Cardiac septum (tissue), 1 donor: ENCODE measurements at places on chromosomes 5 and 9.
A peak's percentile ranks its signal among the peaks of the same experiment; 100 is the strongest.

- no peak for DNase-seq
Observed at GRCh38 chr9:124102363-124102762, 90.8 kb downstream of the LHX2 start.

GRCh38 chr5:178637356-178638074 lies 10.7 kb upstream of the CLK4 start:
- no peak for DNase-seq

DNA sequence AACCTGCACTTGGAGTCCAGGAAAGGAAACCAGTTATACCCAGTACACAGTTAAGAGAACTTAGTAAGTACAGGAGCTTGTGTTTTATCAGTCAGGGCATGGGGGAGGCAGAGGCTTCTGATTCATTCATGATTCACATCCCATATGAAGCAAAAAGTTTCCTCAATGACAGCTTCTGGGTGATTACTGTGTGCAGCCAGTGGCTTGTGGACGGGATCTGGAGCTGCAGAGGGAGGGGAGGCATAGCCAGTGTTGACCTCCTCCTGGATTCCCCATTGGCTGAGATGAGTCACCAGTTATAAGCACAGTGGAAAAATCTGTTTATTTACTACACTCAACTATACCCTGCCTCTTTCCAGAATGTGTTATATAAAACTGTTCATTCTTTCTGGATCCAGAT lies 17.7 kb downstream of the IL31RA start:
- DNase-seq, result no peak

DNA sequence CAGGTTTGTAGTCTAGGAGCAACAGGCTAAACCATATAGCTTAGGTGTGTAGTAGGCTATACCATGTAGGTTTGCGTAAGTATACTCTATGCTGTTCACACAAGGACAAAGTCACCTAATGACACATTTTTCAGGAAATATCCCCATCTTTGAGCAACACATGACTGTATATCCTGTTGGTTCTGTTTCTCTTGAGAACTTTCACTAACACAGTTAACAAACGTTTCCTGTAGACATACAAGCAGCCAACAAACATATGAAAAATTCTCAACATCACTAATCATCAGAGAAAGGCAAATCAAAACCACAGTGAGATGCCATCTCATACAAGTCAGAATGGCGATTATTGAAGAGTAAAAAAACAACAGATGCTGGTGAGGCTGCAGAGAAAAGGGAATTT lies 68.2 kb downstream of the NR2F1-AS1 start:
- DNase-seq, result no peak

GRCh38 chr5:12526113-12526512 lies 621.9 kb upstream of the CTNND2 start:
- no peak for DNase-seq

- DNase-seq, result no peak
Observed at GRCh38 chr5:133612249-133612860, at the start of gene FSTL4. Gene FSTL4 (minus strand): TSS chr5:133612541.

DNA sequence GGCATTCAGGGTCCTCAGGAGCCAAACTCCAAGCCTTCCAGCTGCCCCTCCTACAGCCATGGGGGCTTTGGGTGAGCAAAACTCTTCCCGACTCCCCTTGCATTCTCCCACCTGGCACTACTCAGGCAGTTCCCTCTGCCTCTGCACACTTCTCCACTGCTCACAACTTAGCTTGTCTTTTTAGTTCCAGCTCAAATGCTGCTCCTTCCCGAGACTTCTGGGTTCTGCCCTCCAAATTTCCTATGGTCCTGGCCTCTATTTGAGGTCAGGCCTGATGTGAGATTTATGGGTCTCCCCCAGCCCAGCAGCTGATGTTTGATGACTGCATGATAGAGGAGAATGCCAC lies 5.7 kb upstream of the SLC25A48 start:
- DNase-seq, result no peak

- no peak for DNase-seq
Observed at GRCh38 chr5:97078958-97079743, 63.3 kb downstream of the LIX1 start.

- DNase-seq, result no peak
Observed at GRCh38 chr5:150263801-150264621, 25.6 kb downstream of the CAMK2A start.

- DNase-seq, result no peak
Observed at GRCh38 chr5:137815202-137815990, 52.3 kb upstream of the MYOT start.

GRCh38 chr5:115267617-115268016 lies 4.9 kb upstream of the PGGT1B start:
- DNase-seq, result no peak

DNA sequence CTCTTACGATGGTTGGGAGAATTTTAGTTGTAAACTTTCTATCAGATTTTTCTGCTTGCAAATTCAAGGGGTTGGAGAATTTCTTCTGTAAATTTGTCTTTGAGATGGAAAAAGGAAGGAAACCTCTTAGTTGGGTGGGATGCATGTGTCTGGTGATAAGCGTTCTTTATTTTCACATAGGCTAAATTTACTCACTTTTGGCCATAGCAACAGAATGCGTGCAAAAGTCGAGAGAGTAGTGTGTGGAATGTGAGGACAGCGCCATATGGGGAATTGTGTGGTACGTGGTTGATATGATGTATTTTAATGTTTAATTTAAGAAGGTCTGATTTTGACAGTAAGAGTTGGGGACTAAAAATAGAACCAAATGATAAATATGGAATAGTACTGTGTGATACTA lies 282.2 kb downstream of the TAF11L14 start:
- DNase-seq, result no peak

GRCh38 chr9:104300124-104300523 lies 203.9 kb upstream of the OR13F1 start:
- no peak for DNase-seq

- no peak for DNase-seq
Observed at GRCh38 chr5:1736065-1736464, 63.6 kb downstream of the MRPL36 start.

DNA sequence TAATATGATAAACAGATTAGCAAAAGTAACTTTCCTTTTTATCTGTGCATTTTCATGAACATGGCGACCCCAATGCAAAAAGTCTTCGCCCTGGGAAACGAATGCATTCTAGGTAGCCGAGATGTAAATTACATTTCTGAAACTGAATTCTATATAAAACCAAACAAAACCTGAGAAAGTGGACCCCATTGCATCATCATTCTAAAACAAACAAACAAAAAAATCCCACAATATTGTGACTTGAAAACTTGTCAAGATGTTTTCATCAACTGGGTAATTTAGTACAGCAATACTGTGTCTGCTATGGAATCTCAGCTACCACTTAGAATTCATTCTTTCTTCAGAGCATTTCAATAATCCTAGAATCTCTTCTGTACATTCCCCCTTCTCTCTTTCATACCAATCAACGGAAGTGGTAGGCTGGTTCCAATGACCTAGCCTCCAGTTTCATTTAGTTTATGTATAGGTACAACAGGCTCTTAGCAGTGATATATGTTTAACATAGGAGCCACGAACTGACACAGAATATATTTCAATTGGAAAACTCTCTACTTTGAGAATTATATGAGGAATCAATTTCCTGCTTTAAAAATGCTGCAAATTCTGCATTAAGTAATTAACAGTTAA lies 85.6 kb downstream of the FBXW11 start:
- no peak for DNase-seq

DNA sequence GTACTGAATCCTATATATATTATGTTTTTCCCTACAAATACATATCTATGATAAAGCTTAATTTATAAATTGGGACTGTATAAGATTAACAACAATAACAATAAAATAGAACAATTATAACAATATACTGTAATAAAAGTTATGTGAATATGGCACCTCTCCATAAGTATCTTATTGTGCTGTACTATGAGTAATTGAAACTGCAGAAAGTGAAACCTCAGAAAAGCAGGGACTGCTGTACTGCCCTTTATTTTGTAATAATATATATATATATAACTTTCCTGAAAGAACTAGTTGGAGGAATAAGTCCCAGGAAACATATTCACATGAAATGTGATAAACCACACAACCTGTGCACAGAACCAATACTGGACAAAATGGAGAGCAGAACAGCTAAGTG lies 77.3 kb downstream of the PAM start:
- DNase-seq, result no peak

- no peak for DNase-seq
Observed at GRCh38 chr9:95822583-95823431, 52.7 kb upstream of the ERCC6L2 start.

DNA sequence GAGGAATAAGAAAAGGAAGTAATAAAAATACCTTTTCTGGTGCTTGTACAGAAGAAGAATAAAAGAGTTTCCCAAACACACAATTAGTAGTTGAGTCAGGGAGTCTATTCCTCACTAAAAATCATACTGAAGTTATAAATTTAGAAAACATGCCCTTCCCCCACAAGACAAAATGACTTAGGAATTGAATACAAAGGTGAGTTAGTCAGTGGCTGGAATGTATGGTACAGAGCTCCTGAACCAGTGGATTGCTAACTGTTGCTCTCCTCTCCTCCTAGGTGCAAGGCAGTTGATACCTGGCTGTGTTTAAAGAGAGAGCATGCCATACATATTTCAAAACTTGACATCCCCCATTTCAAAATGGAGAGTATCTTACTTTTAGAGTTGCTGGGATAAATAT lies 1.9 kb downstream of the GDA start:
- DNase-seq, result no peak

GRCh38 chr5:83368835-83369234 lies 102.7 kb upstream of the VCAN start:
- DNase-seq, result no peak

GRCh38 chr5:22390888-22391287 lies 462.3 kb downstream of the CDH12 start:
- no peak for DNase-seq

DNA sequence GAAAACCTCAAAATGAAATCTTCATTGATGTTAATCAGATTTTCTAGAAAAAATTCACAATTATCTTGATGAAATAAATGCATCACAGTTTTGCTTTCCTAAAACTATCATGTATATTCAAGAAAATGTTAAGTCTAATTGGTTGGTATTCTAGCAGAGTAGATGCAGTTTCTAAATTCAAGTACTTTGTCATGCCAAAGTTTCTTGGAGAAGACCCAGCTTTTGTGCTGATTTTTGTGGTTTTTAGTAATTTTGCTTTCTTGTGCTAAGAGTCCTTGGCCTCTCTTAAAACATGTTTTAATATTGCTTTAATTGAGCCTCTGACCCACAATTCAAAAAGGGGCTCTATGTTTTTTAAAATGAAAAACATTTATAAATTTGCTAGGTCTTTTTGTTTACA lies 924.8 kb upstream of the PTPRD start:
- DNase-seq, result no peak

DNA sequence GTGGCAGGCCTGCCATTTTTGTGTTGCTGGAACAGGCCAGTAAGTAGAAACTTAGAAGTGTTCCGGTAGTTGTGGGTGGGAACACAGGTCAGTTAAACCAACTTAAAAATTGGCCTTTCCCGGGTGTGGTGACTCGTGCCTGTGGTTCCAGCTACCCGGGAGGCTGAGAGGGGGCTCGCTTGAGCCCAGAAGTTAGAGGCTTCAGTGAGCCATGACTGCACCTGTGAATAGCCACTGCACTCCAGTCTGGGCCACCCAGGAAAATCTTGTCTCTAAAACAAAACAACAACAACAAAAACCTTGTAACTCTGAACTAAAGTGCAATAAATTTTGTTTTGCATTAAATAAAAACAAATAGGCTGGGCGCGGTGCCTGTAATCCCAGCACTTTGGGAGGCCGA lies 1.4 kb upstream of the NHP2 start:
- DNase-seq, result no peak

DNA sequence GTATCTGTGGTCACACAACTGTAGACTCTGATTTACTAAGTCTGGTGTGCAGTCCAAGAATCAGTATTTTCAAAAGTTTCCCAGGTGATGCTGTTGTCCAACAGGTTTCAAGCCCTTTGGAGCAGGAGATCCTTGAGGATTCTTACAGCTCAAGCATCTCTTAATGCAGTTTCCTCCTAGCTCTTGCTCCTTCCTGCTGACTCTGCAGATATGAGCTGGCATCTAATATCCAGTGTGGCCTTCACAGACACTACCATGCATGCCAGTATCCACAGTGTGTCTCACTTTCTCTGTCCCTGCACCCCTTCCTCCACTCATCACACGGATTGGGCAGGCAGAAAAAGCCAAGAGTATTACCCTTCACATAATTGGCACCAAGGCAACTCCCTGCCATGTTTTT lies 182.2 kb upstream of the TNC start:
- DNase-seq, result no peak

DNA sequence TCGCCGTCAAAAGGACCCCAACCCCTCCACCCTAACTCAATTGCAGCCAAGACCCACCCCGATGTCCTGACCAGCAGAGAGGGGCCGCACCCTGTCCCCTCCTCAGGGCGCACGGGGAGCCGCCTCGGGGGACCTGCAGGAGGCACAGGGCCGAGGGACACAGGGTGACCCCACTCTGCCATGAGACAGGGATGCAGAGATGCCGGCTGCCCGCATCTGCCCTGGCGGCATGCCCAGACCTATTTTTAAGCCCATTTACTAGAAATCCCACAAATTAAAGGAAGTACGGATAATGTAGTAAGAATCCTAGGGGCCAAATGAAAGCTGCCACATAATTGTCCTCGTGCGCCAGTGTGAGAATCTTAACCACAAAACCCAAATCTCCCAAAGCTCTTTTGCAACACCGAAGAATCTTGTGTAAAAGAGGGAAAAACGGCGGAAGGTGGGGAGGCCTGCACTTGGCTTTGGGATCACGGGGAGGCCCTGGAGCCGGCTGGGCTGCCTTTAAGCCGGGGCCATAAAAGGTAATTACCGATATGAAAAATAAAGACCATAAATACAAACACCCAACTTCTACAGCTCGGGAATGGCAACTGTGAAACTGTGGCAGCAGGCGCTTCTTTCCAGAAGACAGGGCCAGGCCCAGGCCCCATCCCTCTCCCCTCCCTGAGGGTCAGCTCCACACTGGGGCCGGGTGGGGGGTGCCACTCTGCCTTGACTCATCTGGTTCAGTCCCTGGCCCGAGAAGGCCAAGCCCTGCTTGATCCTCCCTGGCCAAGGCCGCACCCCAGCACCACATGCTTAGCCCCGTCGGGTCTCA lies 35.0 kb downstream of the NACC2 start:
- peak; percentile 61 for DNase-seq

DNA sequence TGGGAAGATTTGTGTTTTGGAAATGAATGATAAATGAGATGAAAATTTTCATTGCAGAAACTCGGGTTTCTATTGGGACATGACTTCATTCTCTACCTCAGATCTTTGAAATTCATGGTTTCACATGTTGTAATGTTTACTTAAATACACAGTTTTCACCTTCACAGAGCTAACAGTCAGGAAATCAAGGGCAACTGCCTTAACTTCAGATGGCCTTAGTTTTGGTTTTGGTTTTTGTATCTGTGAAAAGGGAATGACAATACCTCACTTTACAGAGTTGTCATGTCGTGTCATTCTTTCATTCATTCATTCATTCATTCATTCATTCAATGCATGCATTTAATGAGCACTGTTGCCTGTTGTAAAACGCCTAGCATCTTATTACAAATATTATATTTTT lies 41.9 kb downstream of the NIM1K start:
- no peak for DNase-seq

- no peak for DNase-seq
Observed at GRCh38 chr5:38883842-38884241, 38.0 kb downstream of the OSMR start.

GRCh38 chr5:179188636-179189035 lies 128.5 kb downstream of the ZNF354C start:
- DNase-seq, result no peak

GRCh38 chr5:55582256-55582655 lies 47.5 kb upstream of the PLPP1 start:
- no peak for DNase-seq

GRCh38 chr9:70539526-70539925 lies 125.1 kb upstream of the KLF9 start:
- DNase-seq, result no peak
